CD4-positive, alpha-beta T cell (primary cell): ENCODE measurements at places on chromosomes 12 and 14.
A peak's percentile ranks its signal among the peaks of the same experiment; 100 is the strongest.

DNA sequence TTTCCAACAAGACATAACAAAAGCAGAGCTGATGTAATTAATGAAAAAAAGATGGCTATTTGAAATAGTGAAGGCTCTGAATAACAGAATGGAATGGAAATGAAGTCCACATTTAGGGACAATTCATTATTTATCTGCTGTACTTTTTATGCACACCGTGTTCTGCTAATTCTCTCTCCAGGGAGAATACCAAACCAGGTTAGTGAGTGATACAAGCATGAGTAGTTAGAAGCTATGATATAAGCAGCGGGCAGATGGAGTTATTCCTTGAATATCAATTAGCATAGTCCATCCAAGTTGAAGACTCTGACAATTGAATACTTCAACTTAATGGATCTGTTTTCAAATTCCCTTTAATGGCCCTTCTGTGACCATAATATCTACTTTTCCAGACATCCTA is 162.1 kb upstream of the TMTC2 start:
- DNase-seq = no peak

DNA sequence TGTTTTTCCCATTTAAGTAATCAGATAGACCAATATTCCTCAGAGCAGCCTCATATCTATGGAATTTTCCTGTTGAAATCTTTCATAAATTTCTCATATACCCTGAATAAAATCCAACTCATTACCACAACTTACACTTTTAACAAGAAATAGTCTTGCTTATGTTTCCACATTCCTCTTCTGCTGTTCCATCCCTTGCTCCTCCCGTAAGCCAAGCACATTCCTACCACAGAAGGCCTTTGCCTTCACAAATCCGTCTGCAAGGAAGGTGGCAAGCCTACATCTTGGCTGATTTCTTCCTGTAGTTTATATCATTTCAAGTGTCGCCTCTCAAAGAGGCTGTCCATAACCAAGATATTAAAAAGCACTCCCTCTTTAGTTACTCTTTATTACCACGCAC is 127.7 kb downstream of the C12orf50 start:
- no peak for DNase-seq

GRCh38 chr14:74414403-74415114 is 11.5 kb downstream of the SYNDIG1L start:
- DNase-seq = no peak

DNA sequence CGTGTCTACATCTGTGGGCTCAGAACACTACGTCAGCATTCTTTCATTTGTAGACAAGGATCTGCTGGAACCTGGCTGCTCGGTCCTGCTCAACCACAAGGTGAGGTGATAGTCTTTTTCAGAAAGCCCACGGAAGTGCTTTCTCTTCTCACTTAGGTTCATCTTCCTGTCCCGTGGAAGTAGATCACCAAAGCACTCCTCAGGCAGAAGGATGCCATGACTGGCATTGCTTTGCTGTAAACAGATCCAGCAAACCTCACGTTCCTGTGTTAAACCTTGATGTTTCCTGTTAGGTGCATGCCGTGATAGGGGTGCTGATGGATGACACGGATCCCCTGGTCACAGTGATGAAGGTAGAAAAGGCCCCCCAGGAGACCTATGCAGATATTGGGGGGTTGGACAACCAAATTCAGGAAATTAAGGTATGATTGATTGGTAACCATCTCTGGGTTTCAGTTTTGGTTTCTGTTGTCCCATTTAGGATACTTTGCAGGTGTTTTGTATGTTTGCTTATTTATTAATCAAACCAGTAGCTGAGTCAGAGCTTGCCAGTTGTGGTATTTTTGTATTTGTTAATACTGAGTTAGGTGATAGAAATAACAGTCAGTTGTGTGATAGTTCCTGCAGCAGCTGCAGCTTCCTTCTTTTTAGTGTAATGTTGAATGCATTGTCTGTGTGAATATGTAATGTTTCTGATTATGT is 7.5 kb downstream of the PSMC1 start:
- DNase-seq = no peak

DNA sequence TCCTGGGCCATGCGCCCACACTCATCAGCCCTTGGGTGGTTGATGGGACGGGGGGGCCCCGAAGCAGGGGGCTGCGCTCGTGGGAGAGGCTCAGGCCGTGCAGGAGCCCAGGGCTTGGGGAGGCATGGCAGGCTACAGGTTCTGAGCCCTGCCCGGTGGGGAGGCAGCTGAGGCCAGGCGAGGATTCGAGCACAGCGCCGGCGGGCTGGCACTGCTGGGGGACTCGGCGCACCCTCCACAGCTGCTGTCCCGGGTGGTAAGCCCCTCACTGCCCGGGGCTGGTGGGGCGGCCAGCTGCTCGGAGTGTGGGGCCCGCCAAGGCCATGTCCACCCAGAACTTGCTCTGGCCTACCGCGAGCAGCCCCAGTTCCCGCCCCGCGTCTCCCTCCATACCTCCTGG is 295.8 kb upstream of the SEL1L start:
- DNase-seq = peak; percentile 0

GRCh38 chr14:29536886-29537511 is 390.6 kb downstream of the PRKD1 start:
- no peak for DNase-seq

- peak; percentile 5 for DNase-seq
Measured at GRCh38 chr12:123681605-123682004, 10.7 kb downstream of the TCTN2 start.

GRCh38 chr12:30806989-30807694 is 52.4 kb upstream of the CAPRIN2 start:
- DNase-seq = no peak

DNA sequence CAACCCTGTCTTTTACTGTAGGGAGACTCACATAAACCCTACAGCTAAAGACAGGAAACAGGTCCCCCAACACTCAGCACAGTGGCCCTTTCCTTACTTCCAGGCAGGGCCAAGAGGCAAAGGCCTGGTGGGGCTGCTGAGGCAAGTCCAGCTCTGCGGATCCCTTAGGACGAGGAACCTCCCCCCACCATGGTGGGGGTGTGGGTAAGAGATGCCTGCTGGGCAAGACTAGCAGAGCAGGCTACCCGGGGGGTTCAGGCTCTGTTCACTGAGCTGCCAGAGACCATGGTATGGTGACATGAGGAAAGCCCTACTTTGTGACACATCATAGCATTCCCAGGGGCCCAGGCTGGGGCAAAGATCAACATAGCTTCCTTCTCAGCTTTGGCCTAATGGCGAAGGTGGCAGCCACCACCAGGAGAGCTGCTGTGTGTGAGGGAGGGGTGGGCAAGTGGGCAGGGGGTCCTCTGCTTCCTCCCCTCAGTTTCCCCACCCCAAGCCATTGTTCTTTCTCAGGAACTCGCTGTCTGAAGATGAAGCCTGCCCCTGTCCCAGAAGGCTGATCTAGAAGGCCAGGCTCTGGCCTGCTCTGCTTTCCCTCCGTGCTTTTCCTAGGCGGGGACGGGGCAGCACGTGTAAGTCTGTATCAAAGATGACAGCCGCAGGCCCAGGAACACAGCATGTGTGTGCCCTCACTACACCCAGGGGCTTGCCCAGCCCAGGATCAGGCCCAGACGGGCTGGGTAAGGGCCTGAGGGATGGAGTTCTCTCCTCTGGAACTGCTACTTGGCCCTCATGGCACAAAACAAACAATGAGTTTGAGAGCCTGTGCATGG is 10.1 kb upstream of the TINF2 start:
- no peak for DNase-seq

DNA sequence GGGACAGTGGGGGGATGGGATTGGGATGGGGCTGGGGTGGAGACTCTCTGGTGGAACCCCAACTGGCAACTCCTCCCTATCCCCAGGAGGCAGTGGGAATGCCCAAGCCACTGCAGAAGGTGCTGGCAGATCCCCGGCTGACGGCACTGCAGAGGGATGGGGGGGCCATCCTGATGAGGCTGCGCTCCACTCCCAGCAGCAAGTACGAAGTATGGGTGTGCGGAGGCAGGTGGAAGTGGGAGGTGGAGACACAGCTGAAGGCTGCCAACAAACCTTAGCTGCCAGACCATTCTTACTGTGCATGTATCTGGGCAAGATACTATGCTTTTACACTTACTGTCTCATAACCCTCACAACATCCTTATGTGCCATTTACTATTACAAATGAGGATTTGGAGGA is 8.2 kb downstream of the ARHGEF40 start:
- DNase-seq = no peak

GRCh38 chr12:119182701-119183493 is 4.2 kb downstream of the HSPB8 start:
- no peak for DNase-seq

DNA sequence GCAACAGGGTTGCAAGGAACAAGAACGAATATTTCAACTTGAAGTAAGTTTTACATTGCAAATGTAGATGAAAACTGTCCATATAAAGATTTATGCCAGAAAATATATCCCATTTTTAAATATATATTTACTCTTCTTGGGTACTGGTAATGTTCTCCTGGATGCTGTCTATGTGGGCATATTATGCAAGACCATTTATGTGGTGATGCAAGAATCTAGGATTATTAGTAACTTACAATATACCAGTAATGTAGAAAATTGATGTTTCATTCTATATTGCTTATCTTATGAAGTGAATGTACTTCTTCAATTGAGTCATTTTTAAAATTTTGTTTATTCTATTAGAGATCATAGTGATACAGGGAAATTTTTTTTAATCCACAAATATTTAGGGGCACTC is 25.1 kb downstream of the FGFR1OP2 start:
- DNase-seq = no peak

DNA sequence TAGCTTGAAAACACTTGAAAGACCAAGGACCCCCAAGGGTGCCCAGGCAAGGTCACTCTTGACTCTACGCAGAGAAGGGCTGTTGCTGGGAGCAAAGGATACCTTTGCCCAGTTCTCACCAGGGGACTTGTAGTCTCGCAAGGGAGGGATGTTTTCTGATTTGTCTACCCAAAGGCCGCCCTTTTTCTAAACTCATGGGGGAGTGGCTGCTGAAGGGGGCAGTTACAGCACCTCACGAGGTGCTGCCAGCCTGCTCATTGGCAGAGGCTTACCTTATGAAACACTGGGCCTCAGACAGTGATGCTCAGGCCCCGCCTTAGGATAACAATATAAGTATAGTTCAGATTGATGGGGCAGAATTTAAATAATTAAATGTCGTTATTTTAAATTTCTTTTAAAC is 107.0 kb downstream of the ETV6 start:
- no peak for DNase-seq

GRCh38 chr12:25241167-25242020 is 9.3 kb downstream of the KRAS start:
- no peak for DNase-seq

DNA sequence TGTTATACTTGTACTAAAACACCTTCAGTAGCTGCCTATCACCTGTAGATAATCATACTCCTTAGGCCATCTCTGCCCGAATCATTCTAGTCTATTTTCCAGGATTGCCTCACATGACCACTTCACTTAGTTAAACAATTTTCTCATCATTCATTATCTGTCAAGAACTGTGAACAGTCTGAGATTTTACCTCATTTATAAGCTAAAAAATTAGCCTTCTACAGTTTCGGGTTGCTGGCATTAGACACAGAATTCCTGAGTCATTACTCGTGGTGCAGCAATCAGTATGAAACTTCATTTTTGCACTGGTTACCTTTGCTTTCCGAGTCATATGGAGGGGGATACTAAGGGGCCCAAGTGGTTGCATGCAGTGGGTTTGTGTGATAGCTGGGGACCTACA is 57.6 kb upstream of the OTOGL start:
- no peak for DNase-seq
